Vagina (tissue), 2 donors: ENCODE measurements at places on chromosomes 13 and 19.

GRCh38 chr19:17227798-17228367 is 1.9 kb downstream of the OCEL1 start:
- no peak for DNase-seq

DNA sequence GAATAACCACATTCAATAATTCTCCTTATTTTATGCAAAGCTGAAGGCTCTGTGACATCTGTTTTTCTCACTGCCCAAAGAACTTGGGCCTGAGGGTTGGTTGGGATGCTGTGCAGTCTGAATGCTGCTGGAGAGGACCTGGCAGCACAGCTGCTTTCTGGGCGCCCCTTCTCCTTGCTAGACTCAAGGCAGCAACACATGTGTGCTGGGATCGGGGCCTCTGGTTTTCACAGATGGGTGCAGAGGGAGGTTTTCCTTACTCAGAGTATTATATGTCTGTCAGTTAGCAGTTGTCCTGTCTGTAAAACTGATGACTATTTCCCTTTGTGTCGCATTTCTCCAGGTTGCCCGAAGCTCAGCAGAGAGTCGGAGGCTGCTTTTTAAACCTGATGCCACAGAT is 53.2 kb upstream of the TEX29 start:
- DNase-seq: no peak

- no peak for DNase-seq
Measured at GRCh38 chr13:30861836-30862467, 44.1 kb upstream of the MEDAG start.

GRCh38 chr13:86464193-86464592 is 665.0 kb upstream of the SLITRK6 start:
- DNase-seq: no peak

DNA sequence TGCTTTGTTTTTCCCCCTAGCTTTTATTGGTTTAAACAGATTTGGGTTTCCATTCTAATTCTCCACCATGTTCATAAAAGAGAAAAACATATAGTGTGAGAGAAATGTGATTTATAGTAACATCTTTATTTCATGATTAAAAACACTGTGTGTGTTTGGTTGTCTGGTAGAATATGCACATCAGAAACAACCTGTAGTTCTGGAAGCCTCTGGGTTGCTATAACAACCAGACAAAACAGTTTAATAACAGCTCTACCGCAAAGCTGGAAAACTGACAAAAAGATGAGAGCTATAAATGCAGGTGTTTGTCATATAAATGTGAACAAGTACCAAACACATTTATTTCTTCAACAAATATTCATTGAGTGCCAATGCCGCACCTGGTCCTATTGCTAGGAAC is 9.8 kb downstream of the KBTBD6 start:
- DNase-seq: no peak

DNA sequence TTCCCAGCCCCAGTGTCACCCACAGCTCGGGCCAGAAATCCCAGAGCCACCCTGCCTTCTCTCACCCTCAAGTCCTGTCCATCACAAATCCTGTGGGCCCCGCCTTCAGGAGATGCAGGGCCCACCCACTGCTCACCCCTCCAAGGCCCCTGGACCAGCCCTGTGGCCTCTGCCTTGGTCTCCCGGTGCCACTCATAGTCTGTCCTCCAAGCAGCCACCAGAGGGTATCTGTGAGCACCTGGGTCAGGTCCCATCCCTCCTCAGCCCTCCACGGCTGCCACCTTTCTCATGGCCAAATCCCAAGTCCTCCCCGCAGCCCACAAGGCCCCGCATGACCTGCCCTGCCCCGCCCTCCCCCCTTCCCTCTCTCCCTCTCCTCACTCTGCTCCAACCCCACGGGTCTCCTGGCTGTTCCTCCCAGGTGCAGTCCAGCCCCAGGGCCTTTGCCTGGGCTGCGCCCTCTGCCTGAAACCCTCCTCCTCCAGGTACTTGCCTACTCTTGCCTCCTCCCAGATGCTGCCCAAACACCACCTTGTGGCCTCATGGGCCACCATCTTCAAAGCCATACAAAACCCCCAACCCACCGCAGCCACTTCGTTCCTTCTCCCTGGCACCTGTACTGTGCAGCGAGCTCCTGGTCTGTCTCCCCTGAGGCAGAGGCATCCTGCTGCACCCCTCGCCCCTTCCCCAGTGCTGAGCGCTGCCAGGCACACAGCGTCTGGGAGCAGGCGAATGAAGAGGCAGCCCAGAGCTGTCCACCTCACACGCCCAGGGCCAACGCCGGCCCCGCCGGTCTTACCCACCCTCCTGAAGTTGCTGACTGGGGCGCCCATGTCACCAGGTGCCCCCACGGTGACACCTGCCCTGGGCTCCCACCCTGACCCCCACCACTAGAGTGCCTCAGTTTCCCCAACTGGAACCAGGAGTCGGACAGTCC is 13.2 kb upstream of the UQCR11 start:
- no peak for DNase-seq

GRCh38 chr19:49856574-49857021 is 5.6 kb downstream of the PTOV1 start:
- DNase-seq: no peak

DNA sequence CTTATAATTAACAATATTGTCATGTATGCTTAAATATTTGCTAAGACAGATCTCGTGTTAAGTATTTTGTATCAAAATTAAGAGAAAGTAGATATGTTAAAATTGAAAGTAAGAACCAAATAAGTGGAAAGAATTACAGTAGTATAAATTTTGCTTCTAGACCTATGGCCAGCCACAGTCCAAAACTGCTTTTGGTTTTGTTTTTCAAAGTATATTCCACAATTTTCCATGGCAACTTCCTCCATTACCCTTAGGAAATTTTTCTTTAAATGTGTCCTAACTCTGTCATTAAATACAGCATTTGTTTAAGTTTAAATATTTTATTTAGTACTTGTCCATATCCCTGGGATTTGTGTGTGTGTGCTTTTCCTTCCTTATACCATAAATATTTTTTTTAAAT is 689.0 kb downstream of the DIAPH3 start:
- DNase-seq: no peak

DNA sequence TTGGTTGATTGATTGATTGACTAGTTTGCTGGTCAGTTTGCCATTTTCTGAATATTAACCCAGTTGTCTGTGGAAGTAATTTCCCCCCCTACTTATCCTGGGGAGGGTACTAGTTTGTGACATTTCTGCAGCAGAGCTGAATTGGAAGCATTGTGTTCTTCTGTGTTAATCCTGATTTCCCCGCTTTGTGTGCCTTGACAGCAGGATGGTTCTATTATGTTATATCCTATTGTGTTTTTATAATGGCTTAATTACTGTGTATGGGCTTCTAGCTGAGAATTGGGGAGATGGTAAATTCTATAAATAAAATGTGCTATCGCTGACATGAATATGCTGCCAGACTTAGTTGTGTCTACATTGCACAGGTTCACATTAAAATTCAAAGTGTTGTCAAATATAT is 499.7 kb downstream of the COG6 start:
- no peak for DNase-seq

- no peak for DNase-seq
Measured at GRCh38 chr19:409516-410242, 732 bp upstream of the C2CD4C start.

DNA sequence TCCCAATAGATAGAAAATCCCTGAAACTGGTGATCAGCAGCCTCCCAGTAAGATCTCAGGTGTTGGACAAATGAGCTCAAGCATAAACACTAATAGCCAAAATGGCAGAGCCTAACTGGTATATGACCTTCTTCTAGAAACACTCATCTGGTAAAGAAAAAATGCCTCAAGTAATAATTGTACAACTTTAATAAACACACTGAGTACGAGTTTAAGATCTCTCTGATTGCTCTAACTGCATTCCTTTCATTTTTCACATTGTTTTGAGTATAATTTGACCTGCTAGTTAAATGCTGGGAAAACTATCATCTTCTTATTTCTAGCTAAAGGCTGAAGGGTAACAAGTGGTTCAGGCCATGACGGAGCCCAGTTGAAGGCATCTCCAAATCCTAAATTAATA is 2009.5 kb upstream of the PCDH20 start:
- no peak for DNase-seq

DNA sequence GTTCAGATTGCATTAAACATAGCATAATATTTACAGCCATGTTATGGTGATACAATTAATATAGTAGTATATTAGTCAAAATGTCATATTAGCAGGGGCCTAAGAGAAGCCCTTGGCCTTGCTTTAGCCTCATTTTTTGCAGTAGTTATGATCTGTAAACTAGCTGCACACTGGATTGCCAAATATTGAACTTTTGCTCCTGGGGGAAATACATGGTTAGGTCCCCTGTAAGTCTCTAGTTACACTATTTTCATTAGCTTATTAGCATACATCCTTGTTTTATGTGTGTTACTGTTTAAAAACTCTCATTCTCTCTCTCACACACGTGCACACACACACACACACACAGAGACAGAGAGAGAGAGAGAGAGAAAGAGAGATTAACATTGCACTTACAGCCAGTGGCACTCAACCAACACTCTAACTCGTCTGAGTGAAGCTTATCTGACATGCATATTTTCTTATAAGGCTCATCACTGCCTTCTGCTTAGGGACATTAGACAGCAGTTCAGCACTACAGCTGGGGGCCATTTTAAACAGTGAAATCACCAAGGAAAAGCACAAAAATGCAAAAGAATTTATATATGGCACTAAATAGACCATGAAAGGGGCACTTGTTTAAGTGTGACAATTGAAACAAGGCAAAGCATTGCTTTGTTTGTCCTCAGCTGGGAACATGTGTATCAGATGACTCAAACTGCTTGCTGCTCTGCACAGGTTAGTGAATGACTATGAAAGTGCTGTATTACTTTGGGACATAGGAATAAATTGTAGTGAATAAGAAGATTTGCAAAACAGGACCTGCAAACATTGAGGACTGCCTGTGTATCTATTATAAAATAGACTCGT is 278.7 kb downstream of the GPC6 start:
- no peak for DNase-seq

DNA sequence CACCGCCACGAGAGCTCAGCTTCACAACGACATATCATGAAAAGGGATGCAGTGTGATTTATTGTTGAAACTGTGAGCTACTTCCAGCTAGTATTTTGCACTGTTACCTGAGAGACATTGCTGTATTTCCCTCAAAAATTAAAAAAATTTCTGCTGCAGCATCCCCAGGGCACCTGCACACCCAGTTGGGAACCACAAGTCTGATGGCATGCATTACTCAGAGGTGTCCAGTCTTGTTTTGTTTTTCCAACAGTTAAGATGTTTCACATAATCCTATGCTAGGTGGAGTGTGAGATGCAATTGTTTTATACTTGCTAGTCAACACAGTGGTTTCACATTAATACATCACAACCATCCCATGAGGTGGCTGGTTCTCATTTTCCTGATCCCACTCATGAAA is 285.2 kb downstream of the SHISA2 start:
- no peak for DNase-seq

- DNase-seq: no peak
Measured at GRCh38 chr19:36771261-36772231, 1.1 kb downstream of the ZNF850 start.

DNA sequence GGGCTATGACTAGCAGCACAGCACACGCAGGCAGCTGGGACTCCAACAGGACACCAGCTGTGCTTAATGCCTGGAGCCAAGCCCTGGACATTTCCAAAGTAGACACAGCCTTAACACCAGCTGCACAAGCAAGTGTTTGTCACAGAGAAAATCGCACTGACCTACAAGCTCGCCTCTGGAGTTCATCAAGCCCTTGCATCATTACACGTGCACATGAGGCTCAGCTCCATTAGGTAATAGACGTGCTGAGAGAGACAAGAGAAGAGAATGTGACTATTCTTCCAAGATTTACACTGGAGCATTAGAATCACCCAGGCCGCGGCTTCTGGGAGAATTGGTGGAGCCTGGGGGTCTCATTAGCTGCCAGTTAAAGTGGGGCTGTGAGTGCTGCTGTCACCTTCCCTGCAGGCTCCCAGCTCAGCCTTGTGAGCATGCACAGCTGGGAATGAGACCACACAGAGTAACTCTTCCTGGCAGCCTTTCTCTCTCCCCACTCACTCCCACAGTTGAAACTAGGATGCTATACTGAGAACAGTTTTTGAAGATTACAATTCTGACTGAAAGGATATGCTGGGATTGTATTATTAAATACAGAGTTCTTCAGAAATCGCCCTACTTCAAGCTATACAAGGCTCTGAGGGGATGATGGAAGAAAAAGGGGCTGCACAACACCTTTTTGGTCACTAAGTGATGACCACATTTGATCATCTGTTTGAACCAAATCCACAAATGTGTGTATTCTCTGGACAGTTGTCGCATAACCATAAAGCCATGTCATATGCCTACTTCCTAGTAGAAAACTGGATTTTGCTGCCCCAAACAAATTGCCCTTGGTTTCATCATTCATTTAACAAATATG is 10.5 kb downstream of the STOML3 start:
- DNase-seq: no peak

DNA sequence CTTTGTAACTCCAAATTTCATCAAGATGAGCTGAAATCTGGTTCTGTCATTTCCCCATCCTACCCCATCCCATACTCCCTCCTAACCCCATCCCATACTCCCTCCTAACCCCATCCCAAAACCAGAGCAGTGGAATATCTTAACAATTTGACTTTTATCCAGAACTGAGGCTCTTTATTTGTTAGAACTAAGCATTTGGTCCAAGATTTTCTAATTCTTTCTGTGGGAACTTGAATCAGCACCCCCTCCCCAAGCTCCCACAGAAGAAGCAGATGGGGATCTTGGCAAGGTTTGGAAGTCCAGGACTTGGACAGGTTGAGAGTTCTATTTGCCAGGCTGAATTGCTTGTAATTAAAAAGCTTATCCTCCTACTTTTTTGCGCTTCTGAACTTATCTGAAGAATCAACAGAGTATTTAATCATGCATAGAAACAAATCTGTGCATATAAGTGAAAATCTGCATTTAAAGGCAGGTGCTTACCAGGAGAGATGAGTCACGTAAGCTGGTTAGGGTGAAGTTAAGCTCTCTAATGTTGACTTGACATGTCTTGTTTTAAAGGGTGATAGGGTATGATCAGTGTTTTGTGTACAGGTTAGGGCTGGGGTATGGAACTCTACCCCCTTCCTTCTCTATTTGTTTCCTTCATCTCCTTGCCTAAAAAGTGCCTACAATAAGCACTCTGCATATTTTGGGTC is 111.1 kb downstream of the COG6 start:
- DNase-seq: no peak

DNA sequence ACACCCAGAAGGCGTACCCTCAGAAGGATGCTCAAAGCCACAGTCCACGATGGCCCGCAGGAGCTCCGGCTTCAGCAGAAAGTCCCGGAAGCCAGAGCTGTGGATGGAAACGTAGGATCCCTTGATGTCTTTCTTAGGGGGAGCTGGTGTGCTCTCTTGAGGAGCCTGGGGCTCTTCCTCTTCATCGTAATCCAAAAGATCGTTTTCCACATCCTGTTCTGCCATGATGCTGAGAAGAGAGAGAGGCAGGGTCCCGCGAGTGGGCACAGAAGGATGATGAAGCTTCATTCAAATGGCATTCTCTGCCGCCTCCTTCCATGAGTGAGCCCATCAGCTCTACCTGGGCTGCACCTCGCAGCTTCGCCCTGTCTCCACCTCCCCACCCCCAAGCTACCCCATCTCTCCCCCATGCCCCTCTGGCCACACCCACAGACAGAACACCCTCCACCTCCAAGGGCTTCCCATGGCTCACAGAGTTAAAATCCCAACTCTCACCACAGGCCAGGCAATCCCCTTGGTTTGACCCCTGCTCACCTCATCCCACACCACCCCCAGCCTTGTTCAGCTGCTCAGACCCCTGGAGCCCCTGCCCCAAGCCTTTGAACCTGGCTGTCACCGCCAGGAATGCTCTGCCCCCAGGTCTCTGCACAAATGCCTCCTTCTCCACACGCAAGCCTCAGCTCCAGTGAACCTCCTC is 6.0 kb downstream of the DDX39A start:
- DNase-seq: no peak

GRCh38 chr19:40284251-40284500 is 969 bp downstream of the AKT2 start:
- DNase-seq: no peak
